ENCODE measurements at places on chromosomes 13 and 19.
A peak's percentile ranks its signal among the peaks of the same experiment; 100 is the strongest.

DNA sequence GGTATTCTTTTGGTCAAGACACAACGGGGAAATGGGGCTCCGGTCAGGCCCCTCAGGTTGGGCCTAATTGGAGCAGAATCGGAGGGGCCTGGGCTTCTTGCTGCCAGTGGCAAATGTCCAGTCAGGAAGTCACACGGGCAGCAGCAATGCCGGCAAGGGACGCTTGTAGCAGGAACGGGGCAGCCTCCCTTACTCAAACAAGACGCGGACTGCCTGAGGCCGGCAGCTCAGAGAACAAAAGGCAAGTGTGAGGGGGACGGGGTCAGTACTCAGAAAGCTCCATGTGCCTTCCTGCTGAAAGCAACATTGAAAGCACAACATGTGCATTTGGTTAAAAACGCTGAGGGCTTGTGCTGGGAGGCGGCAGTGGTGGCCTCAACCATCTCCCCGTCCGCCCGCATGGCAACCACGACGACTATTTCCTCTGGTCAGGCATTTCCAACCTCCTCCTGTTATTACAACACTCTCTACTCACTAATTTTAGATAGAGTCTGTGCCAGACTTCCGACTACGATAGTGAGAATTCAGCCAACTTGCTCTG is 20.5 kb upstream of the RASA3 start:
- DNase-seq: no peak

DNA sequence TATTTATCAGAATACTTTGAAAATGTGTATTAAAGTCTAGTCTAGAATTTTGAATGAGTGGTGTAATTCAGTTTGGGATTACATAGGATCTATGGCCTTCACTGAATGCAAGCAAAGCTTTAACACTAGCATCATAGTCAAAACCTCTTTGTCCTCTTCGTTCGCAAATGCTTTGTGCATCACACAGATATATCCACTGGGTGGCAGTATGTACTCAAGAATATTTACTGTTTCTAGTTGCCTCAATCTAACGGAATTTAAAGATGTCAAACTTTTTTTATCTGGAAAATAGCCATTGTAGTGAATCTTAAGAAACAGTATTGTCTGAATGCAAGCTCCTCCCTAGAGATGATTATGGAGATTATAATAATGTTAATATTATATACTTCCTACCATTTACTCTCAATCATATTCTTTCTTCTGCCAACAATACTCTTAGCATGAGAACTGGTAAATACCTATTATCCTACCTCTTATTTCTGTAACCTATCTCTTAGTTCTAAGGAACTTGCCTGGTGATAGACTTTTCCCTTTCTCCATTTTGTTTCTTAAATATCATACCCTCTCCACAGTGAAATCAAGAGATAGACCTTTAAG is 25.8 kb downstream of the LACC1 start:
- DNase-seq: peak; percentile 49

- DNase-seq: no peak
These were observed 642 bp upstream of the PEG3 start for GRCh38 chr19:56841193-56841543.

DNA sequence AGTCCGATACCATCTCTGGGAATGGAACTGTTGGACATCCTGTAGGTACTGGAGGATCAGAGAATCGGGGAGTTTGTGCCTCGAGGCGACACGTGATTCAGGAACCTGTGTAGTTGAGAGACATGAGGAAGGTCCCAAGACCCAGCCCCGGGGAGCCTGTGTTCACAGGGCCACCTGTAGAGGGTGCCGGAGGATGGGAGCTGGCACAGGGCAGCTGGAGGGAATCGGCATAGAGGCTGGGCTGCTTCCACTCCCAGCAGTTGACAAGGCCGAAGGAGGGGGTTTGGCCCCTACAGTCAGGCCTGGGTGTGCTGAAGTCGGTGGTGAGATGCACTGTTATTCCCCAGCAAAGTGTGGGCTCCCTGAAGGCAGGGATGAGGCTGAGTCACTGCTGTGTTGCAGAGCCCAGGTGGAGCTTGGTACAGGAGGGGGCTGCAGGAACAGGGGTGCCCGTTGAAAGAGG is 2.5 kb upstream of the ISYNA1 start:
- DNase-seq: no peak

DNA sequence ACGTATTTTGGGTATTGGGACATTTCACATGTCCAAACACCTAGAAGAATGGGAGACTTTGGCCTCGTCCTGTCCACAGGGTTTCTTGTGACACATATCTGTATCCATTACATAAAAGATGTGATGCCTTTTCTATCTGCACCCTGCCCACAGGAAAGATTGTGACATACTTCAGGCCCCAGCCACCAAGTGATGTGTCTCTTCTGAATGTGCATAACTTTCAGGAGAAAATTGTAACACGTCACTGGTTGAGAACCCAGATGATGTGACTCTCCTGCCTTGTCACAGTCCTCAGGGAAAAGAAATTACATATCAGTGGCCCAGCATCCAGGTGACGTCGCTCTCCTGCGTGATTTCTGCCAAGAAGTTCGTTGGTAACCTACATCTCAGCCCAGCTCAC is 21.0 kb upstream of the ZNF681 start:
- DNase-seq: no peak

DNA sequence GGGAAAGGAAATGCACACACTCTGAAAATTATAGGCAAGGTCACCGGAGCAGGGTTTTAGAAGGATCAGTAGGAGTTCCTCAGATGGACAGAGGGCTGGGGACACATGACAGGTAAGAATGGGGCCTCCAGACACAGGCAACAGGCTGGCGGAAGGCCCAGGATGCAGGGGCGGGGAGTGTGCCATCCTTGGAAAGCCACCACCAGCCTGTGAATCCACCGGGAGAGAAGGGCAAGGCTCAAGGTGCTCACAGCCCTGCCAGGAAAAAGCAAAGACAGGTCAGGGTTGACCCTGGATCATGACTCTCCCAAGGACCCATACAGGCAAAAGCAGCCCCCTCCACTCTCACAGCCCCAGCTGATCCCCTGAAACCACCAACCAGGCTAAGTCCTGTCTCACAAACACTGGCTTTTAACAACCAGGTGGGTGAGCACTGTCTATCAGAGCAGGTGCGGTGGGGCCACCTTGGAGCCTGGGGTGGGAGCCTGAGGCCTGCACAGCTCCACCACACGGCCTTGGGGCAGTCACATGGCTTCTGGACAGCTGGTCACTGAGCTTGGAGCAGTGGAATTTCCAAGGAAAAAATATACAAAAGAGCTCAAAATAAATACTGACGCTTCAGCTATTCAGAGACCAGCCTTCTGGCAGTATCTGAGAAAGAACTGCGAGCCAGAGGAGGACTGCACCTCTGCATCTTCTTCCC is 35.2 kb upstream of the ISYNA1 start:
- DNase-seq: no peak

GRCh38 chr13:29758531-29759114 is 91.8 kb downstream of the UBL3 start:
- no peak for DNase-seq

- no peak for DNase-seq
These were observed 3.8 kb upstream of the TMEM91 start for GRCh38 chr19:41372501-41372900.

DNA sequence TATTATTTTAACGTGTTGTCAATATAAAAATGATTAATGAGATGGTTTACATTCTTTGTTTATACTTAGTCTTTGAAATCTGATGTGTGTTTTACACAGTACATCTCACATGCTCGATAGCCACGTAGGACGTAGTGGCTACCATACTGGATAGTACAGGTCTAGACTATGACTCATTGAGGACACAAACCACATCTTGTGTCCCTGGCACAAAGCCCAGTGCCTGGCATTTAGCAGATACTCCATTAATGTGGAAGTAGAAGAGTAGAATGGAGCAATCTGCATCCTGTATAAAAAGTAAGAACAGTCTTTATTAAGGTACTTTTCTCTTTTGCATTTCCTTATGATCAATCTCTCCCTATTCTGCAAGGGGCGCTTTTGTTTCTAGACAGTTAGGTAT is 49.0 kb upstream of the FRY start:
- peak; percentile 64 for DNase-seq

All from RWPE1 (cell line).